ENCODE measurements at places on chromosomes 7 and 10. TPM values are rescaled to one million over a fixed set of nuclear protein-coding genes. Genes with fewer than 3 reads are reported as not detected.
A peak's percentile ranks its signal among the peaks of the same experiment; 100 is the strongest.

DNA sequence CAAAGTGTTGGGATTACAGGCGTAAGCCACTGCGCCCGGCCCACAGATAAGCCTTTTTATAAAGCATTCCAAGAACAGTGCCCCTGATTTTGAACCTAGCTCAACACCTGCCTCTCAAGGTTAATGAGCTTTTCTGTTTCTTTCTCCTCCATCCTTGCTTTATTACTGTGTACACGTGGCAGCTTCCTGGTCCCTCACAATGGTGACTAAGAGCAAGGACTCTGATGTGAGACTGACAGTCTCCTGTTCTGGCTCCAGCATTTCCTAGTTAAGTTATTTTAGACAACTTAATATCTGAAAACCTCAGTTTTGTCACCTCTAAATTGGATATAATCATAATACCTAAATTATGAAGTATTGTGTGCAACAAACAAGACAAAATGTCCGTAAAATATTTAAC is 9.9 kb downstream of the HABP2 start:
- H3K4me3 ChIP-seq: no peak overlapping the region
- 0 out of 2 replicates have a peak, but pooled peaks cover 3% of the 10 kb centered on the region for H3K4me1 ChIP-seq

DNA sequence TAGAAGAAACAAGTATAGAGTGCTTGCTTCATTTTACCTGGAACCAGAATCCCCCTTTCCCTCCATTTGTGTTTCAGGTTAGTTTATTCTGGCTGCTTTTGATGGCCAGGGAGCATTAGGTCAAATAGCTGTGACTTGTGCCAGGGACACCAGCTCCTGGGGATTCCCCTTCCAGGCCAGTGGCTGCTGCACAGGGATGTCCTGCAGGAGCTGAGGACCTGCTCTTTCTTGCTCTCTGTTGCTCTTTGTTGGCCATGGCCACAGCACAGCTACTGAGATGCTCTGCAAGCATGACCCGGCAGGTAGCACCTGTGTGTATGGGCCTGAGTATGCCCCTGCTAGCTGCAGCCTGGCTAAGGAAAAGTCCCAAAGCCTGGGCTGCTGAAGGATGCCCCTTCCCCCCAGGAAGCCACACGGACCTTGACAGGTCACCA is 208.9 kb downstream of the EBF3 start:
- H3K27ac ChIP-seq: no peak overlapping the region
- H3K4me1 ChIP-seq: no peaks in the 10 kb centered on the region
- H3K27me3 ChIP-seq: no peaks in the 10 kb centered on the region
- DNase-seq: no peak
- H3K4me3 ChIP-seq: no peak overlapping the region

DNA sequence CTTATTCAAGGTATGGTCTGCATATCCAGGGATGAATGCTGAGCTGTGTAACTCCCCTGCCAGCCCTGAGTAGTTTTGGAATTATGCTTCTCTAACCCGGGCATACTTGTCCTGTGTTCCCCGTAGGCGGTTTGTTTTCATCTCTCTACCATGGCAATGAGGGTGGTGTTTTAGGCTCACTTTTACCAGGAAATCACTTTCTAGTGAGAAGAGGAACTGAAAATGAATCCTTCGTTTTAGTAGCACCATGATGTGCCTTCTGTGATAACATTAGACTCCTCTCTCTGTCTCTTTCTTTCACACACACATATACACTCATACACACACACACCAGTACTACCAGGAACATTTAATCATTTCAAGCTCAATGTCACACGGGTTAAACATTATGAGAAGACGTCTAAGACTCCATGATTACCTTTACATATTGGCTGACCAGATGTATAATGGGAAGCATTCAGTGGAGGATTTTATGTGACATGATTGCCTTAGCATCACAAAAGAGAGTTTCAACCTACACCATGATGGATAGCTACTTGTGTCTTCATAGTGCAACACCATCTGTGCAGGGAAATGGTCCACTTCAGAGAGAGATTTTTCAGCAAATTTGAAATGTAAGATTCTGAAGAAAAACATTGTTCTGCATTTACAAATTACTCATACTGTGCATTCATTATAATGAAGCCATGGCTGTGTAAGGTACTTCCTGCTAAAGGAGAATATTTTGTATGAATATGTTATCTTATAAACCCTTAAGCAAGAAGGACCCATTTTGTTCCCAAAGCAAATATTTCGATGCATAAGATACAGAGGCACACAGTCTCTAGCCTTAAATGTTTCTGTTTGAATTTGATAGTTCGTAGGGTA is 31.0 kb upstream of the PFKP start:
- no peak for DNase-seq
- peaks cover 31% of the 10 kb centered on the region for H3K4me1 ChIP-seq
- no peaks in the 10 kb centered on the region for H3K27me3 ChIP-seq
- H3K27ac ChIP-seq: no peak overlapping the region

- H3K27ac ChIP-seq: peak overlapping the region; percentile 75
- H3K36me3 ChIP-seq: no peaks in the 10 kb centered on the region
- DNase-seq: peak; percentile 68
- peak overlapping the region; percentile 22 for H3K4me3 ChIP-seq
- H3K4me1 ChIP-seq: peaks cover 9% of the 10 kb centered on the region
- H3K27me3 ChIP-seq: no peaks in the 10 kb centered on the region
These were observed 277.6 kb upstream of the SORCS1 start for GRCh38 chr10:107442035-107442505.

C10orf67 gene
- not detected for total RNA-seq

CDK14 gene
- total RNA-seq: 20.8 TPM

DNA sequence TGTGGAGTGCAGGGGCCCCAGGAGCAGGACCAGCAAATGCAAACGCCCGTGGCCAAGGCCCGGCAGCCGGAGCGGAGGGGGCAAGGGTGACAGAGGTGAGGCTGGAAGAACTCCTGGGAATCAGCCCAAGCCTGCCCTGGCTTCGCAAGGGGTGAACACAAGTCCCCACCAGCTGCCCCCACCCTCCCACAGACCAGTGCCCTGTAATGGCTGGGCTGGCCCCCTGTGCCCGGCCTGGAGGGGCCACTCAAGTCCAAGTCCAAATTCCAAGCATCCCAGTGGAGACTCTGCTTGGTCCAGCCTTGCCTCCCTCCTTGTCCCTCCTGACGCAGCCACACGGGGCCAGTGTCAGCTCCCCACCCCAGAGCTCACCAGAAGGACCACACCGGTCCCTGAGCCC is 28.0 kb downstream of the MICALL2 start:
- H3K4me1 ChIP-seq: no peaks in the 10 kb centered on the region
- H3K4me3 ChIP-seq: no peak overlapping the region
- no peaks in the 10 kb centered on the region for H3K36me3 ChIP-seq
- no peak overlapping the region for H3K27ac ChIP-seq
- no peak for DNase-seq

DDC gene
- not detected for total RNA-seq

Measured in SJSA1 (cell line).